Liver (tissue), 10 donors: ENCODE measurements at places on chromosomes 13 and 19.

DNA sequence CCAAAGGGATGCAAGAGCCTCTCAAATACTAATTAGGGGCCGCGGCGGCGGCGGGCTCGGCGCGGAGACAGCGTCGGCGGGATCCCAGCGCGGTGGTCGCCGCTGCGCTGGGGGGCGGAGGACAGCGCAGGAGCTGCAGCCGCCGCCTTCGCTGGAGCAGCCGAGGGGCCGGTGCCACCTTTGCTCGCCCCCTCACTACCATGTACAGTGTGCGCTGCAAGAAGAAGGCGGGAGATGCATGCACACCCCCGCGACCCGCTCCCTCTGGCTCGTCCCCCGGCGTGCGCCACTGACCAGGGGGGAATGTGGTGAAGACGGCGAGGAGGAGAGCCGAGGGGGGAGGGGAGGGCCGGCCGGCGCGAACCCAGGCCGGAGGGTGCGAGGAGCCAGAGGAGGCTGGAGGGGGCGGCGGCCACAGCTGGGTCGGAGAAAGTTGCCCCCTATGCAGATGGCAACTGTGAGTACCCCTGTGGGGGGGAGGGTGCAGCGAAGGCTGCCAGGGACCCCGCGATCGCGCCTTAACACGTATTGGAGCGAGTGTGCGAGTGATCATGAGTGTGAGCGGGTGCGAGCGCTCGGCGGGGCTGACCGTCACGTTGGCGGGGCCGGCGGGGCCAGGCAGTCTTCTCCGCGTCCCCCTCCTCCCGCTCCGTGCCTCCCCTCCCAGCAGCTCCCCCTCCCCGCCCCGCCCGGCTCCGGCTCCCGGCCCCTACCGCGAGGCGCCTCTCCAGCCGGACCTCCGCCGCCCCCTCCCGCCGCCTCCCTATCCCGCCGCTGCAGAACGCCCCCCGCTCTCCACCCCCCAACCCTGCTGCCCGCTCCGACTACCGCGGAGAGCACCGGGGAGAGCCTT lies 808 bp downstream of the SLITRK5 start:
- DNase-seq: no peak

DNA sequence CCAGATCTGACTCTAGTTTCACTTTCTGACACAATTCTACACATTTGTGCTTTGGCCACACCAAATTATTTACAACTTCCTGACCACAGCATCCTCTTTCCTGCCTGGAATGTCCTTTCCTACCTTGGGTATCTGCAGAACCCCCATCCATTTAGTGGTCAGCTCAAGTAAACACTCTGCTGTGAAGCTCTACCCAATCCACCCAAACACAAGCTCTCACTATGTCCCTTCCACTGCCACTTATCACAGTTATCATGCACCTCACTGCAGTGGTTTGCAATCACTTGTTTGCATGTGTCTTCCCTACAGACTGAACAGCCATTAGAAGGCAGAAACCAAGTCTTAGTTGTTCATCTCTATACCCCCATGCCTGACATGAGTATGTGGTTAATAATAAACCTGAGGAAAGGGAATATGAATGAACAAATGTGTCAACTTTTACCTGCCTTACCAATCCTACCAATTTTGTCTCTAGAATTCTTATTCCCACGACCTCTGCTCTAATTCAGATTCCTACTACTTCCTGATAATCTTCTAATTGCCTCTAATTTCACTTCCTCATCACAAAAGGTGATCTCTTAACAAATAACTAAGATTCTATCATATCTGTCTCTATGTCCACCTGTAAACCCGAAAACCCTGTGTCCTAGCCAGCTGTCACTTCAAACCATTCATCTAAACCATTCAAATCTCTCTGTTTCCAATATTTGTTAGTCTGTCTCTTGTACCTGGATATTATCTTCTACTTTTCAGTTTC lies 25.1 kb downstream of the LNX2 start:
- no peak for DNase-seq

- DNase-seq: no peak
Observed at GRCh38 chr19:45981350-45981749, 7.7 kb upstream of the NOVA2 start.

- DNase-seq: no peak
Observed at GRCh38 chr13:30061217-30061616, 210.8 kb upstream of the UBL3 start.

DNA sequence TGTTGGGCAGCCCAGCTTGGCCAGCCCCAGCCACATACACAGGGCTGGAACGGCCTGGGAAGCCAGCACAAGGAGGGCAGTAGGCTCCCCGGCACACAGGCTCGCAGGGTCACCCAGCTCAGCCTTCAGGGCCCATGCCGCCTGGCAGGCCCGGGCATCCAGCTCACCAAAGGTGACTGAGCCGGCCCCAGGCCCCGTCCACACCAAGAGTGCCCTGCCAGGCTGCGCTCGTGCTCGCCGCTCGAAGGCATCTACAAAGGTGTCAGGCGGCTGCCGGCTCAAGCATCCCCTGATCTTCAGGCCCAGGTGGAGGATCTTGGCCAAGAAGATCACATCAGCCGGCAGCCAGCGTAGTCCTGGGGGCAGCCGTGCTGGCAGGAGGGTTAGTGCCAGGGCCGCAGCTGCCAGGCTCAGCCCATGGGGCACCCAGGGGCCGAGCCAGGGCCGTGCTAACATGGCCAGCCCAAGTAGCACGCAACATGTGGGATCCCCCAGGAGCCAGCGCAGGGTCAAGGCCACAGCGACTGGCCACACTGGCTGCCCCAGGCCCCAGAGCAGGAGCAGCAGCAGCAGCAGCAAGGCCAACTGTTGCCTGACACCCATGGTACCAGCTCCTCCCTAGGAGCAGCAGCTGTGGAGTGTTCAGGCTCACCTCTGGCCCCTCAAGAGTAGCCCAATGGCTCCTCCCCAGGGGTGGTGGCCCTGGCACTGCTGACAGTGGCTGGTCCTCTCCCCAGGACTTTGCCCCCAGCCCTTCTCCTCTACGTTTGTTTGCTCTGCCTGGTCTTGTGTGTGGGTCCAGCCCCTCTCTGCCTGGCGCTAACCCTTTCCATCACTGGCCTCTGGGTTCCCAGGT lies at the start of gene SLC27A5:
Gene SLC27A5 (minus strand): TSS at position 640 of the 856 bp plus-strand sequence. CDS start 37 bp downstream, at position 603.
- DNase-seq: peak; percentile 64

GRCh38 chr13:33057019-33057780 lies 41.0 kb downstream of the KL start:
- no peak for DNase-seq
